ENCODE measurements at places on chromosomes 2 and 18. TPM values are rescaled to one million over a fixed set of nuclear protein-coding genes. Genes with fewer than 3 reads are reported as not detected.
A peak's percentile ranks its signal among the peaks of the same experiment; 100 is the strongest.

PRSS56 gene
- not detected for total RNA-seq

IL36B gene
- total RNA-seq = not detected

ALPI gene
- not detected for total RNA-seq

TRIM43 gene
- total RNA-seq = not detected

FSHR gene
- total RNA-seq = not detected

SLC23A3 gene
- total RNA-seq = 0.69 TPM

DOK6 gene
- total RNA-seq = not detected

DNA sequence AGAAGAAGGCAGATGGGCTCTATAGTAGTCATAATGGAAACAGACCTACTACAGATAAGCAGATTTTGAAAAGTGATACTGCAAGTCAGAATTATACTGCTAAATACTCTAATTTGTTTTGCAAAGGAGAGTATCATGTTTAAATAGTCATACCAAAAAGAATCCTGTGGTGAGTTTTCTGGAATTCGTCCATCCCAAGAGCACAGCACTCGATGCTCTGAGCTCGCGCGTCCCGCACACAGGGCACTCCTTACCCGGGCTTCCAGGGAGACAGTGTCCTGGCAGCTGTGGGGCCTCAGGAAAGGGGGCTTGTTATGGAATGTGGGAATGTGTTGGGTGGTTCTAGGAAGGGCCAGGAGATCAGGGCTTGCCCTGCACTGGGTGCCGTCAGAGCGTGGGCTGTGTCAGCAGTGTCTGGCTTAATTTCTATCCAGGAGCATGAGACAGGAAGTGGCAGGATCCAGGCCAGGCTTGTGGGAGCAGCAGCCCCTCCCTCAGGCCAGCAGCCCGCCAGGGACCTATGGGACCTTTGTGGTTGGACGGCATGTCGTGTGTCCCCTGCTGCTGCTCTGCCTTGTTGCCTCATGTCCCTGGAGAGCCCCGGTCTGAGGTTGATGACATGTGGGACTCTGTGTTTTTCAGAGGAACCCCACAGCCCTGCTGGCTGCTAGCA is 193.2 kb upstream of the TPO start:
- no peak for DNase-seq

DNA sequence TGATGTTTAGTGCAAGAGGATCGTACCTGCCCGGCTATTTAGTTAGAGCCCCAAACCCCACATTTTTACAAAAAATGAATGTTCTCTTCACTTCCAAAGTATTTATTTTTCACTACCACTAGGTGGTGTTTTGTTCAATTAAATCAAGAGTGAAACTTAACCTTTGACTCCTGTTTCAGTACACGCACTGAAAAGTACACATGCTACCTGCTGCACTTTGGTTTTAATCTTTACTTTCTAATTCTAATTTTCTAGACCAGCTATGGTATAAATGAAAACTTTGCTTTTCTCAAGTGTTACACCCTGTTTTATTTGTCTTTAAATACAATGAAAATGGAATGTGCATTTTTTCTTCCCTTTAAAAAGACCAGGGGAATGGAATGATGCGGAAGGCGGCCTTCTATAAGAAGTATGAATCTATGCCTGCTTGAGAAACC is 31.4 kb upstream of the CHN1 start:
- peak; percentile 31 for DNase-seq

- DNase-seq = no peak
Measured at GRCh38 chr2:230575642-230576324, 136.9 kb upstream of the CAB39 start.

- no peak for DNase-seq
Measured at GRCh38 chr2:106974891-106975290, 88.9 kb upstream of the ST6GAL2 start.

DNA sequence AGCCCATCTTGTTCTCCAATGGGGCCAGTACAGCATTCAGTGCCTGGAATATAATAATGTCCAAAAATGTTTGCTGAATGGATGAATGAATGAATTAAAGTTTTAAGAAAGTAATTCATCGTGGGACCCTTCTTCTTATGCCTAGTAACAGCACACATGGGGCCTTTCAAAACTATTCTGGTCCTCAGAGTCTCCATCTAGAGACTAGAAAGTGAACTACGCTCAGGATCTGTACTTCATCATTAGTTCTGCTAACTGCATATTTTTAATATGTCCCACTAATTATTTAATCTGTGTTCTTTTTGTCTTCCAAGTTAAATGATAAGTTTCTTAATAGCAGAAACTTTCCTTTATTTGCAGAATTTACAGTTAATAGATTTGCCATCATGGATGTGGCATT is 172.5 kb downstream of the SMAD2 start:
- DNase-seq = no peak

DNA sequence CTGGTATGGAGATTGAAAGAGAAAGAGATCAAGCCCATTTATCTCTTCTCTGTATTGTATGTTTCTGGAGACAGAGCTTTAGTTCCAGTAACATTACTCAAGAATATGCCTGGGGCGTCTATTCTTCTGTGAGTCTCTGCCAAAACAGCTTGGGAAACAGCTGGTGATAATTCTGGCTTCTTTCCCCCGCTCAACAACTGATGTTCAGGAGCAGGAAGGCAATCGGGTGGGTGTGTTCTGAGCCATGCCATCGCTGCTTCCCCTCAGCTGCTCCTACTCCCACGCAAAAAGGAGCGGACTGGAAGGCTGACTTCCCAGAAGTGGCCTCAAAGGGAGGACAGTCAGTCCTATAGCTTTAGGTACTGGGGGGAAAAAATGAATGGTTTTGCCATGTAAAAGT is 695.1 kb downstream of the PLCL1 start:
- no peak for DNase-seq

DNA sequence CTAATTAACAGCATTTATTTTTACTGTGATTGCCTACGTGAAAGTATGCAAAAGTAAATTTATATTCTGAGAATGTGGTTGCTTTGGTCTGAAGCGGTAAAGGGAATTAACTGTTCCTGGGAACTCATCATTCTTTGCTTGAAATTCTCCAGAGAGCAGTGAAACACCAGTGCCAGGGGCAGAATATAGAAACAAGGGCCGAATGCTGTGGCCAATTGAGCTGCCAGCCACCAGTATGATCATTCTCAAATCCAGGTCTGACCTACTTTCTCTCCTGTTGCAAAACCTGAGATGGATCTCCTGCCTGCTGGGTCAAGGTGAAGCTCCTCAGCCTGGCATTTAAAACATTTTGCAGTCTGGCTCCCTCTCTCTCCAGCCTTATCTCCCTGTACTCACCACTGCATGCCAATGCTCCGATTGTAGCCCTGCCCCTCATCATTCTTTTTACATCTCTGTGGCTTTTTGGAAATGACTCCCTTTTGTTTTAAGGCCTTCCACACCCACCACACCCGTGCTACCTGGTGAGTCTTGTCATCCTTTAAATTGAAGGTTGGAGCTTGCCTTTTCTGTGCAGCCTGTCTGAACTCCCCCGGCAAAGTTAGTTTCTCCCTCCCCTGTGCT is 94.5 kb upstream of the TMEM178A start:
- DNase-seq = no peak

- DNase-seq = no peak
Measured at GRCh38 chr2:158934170-158934569, 34.3 kb upstream of the TANC1 start.

DNA sequence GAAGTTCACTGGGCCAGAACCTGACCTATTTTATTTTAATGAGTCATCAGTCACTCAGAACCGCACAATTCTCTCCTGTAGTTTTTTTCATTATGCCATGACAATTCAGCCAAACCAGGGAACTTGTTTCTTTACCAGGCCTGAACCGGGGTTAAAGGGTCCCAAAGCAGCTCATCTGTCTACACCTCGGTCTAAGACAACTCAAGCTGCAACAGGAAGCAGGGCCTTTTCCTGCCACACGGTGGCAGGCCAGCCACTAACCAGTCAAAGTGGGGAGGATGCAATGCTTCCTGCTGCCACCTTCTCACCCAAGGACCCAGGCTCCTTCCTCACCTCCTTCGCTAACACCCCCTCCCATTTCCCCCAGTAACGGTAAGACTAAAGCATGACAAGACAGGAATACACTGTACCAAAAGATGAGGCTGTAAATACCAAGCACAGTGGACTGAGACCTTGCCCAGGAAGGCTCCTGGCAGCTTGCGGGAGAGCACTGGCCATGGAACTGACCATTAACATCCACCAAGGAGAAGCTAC is 56.7 kb upstream of the ACKR3 start:
- DNase-seq = peak; percentile 46

DNA sequence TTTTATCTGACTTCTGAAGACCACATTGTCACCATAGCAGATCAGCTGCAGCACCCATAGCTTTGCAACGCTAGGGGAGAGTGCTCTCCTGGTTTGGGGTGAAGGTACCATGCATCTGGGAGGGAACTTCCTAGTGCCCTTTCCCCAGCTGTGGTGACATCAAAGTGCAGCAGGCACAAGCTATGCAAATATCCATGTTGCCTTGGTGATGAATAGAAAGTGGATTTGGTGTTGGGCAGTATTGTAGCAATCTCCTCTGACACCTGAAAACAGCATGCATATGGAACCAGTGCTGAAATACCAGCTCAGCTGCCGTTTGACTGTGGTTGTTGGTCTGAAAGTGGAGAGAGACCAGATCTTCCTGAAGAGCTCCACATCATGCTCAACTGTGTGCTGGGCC is 37.1 kb downstream of the BCL2L11 start:
- DNase-seq = no peak

GRCh38 chr2:138500592-138501424 is 762 bp upstream of the SPOPL start:
- DNase-seq = no peak

- DNase-seq = no peak
Measured at GRCh38 chr18:80070825-80071224, 36.6 kb downstream of the RBFA start.

- no peak for DNase-seq
Measured at GRCh38 chr2:163600801-163601200, 135.0 kb downstream of the FIGN start.

DNA sequence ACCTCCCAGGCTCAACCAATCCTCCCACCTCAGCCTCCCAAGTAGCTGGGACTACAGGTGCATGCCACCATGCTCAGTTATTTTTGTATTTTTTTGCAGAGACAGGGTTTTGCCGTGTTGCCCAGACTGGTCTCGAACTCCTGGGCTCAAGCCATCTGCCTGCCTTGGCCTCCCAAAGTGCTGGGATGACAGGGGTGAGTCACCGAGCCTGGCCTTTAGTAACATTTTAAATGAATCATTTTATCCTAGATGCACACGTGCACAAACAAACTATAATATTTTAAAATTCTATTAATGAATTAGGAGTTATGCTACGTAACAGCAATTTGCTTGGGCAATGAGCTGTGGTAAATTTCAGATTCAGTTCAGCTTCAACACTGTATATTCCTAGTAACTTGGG is 862.5 kb upstream of the ID2 start:
- no peak for DNase-seq

- no peak for DNase-seq
Measured at GRCh38 chr2:171347591-171348032, 86.2 kb downstream of the METTL8 start.

GRCh38 chr2:226584518-226585055 is 215.0 kb downstream of the IRS1 start:
- no peak for DNase-seq

- peak; percentile 82 for DNase-seq
Measured at GRCh38 chr2:224946895-224947294, 95.4 kb downstream of the DOCK10 start.

- no peak for DNase-seq
Measured at GRCh38 chr2:3902131-3902530, 198.8 kb downstream of the DCDC2C start.

- DNase-seq = no peak
Measured at GRCh38 chr2:19886261-19886660, 15.5 kb downstream of the TTC32 start.

- DNase-seq = no peak
Measured at GRCh38 chr2:218997731-218998130, 4.5 kb upstream of the CRYBA2 start.

DNA sequence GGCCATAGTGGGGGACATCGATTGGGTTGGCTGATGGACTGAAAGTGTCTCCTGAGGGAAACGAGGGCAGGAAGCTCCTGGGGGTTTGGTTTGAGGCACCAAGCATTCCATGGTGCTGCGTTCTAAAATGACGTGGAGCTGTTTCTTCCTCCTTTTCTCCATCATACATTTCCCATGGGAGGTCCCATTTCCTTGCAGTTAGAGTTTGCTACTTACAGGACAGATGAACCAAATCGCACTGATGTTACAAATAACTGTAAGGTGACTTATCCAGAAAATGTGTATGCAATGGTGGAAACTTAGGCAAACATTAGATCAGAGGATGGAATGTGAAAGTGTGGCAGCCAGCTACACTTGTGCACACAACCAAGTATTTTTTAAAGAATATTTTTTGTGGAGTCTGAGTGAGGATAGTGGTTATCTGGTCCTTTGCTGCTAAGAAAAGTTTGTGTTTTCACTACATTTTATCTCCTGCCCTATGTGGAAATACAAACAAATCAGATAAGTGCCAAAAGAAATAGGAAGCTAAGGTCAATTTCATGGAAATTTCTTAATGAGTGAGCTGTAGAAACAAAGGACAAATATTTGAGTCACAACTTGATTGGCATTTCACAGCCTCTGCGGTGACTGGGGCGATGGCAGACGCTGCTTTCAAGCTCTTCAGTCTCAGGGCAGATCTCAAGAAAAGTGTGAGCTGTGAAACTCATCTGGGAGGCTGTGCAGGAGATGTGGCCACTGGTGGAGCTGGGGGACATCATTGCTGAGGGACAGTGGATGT is 256.2 kb downstream of the TSN start:
- DNase-seq = no peak

DNA sequence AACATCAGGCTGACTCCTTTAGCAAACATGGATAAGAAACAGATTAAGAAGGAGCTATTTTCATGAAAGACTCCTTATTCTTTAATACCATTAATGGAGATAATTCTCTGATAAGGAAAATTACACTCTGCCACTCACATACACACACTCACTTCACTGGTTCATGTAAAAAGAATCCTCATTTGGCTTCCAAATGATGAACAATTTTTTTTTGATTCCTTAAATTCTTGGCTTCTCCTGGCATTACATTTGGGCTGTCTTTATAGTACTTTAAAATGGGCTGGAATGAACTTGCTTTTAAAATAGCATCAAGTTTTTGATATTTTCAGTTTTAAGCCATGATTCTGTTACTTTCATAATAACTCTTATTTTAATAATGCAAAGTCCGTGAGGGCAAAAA is 328.6 kb downstream of the SLC8A1 start:
- DNase-seq = no peak
